ENCODE measurements at places on chromosomes 7 and 10. TPM values are rescaled to one million over a fixed set of nuclear protein-coding genes. Genes with fewer than 3 reads are reported as not detected.

DNA sequence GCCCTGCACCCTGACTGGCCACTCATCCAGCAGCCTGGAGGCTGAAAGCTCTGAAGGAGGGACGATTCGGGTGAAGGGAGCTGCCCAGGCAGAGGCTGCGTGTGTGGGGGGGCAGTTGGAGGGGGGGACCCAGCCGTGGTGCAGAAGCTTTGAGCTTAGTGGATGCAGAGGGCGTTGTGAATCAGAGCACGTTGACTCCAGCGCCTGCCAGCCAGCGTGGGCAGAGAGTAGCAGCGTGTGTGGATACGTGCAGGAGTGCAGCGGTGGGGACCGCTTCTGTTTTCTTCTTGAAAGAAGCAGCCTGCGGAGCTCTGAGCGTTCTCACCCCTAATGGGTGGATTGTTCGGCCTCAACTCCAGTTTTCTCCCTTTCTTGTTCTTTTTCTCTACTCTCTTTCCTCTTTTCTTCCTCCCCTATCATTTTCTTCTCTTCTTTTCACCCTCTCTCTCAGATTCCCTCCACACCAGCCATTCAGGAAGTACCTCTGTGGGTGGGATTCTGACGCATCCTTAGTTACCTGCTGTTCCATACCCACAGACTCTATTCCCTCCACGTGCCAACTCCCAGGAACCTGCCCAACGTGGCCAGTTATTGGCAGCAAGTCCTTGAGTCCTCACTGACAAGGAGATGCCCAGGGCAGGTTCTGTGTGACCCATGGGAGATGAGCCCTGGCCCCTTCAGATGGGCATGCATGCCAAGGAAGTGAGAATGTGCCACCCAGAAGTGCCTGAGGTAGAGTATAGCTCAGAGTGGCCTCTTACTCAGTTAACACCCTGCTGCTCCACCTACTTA lies 47.4 kb downstream of the SORCS3 start:
- DNase-seq = no peak

Gene PNLIPRP2
- not detected for total RNA-seq

GRCh38 chr7:4739528-4739992 lies 35.9 kb upstream of the AP5Z1 start:
- DNase-seq = no peak

DNA sequence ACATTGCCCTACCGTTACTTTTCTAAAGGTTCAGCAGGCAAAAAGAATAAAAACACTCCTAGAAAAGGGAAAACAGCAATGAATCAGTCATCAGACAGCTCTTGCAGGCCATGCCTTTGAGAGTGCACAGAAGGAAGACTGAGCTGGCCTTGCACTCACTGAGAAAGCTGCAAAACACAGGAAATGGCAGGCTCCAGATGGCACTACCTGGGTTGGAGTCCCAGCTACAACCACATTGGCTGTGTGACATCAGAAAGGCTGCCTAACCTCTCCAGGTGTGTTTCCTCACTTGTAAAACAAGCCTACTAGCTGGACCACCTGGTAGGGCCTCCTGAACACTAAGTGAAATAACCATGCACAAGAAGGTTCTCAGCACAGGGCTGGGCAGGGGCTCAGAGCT lies 113.7 kb downstream of the SFMBT2 start:
- no peak for DNase-seq

DNA sequence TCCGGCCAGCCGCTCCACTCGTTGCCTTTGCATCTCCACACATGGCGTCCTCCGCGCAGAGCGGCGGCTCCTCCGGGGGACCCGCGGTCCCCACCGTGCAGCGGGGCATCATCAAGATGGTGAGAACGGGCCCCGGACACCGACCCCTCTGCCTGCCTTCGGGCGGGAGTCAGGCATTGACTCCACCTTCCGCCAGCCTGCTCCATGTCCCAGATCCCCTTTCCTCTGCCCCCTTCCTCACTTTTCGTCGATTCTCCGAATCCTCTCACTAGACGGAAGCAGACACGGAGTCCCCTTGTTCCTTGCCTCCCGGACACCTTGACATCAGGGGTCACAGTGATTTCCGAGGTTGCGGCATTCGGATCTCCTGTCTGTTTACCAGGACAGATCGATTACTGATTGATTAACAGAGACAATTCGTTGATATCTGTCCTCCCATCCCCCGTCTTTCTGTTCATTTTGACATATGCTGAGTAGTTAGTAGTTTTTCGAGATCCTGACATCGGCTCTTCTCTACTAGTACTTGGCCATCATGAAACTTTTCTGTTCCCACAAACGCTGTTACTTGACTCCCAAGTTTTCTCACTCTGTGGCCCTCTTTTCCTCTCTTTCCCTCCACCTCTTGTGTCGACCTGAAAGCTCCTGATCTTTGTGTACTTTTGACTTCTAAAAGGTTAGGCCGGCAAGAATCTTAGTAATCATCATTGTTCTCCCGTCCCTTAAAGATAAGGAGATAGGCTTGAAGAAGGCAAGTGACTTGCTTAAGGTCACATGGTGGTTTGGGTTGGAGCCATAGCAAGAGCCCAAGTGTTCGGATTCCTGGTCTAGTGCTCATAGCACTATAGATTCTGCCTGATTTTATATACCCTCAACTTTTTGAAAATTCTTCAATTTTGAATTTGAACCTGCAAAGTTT lies 597 bp downstream of the SND1 start:
- DNase-seq = no peak

- DNase-seq = no peak
These were observed 49.6 kb downstream of the CYCS start for GRCh38 chr7:25075459-25075858.

GRCh38 chr7:80583901-80584300 lies 54.5 kb upstream of the CD36 start:
- no peak for DNase-seq

All from epithelial cell of proximal tubule (primary cell).